MCF 10A (cell line): ENCODE measurements at places on chromosomes 12 and 14. TPM values are rescaled to one million over a fixed set of nuclear protein-coding genes. Genes with fewer than 3 reads are reported as not detected.

DNA sequence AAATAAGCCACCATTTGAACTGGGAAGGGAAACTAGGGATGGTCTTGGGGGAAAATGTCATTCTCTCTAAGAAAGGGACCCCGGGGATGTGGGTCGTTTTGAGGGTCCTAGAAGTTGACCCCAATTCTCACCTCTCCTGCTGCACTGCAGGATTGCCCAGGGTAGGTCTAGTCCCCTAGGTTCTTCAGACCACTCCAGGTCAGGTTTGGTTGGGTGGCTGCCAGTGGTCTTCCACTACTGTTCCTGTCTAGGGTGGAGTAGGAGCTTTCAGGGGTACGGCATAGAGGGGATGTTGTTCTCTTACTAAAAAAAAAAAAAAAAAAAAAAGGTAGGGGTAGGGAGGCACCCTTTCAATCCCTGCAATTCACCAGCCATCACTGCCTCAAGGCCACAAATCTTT, 7.3 kb downstream of the HOXC8 start:
- H3K4me1 ChIP-seq: peaks cover 14% of the 10 kb centered on the region
- DNase-seq: no peak

CLEC4D gene
- total RNA-seq: not detected in 2 replicates

DNA sequence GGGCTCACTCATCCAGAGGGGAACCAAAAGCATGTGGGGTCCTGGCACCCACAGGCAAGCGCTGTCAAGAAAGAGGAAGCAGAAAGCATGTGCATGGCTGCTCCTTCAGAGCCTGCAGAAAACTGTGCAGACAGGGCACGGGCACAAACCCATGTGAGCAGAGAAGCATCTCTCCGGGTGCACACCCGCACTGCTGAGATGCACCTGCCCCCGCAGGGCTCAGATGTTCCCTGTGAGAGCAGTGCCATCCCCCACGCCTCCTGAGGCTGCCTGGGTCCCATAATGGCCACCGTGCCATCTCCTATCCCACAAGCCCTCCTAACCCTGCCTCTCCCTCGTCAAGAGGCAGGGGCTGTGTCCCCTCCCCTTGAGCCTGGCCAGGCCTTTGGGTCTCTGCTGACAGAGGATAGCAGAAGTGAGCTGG, 32.3 kb upstream of the INF2 start:
- peaks cover 23% of the 10 kb centered on the region for H3K27me3 ChIP-seq
- peaks cover 7% of the 10 kb centered on the region for H3K36me3 ChIP-seq
- H3K4me1 ChIP-seq: no peaks in the 10 kb centered on the region
- no peak overlapping the region for H3K27ac ChIP-seq

DNA sequence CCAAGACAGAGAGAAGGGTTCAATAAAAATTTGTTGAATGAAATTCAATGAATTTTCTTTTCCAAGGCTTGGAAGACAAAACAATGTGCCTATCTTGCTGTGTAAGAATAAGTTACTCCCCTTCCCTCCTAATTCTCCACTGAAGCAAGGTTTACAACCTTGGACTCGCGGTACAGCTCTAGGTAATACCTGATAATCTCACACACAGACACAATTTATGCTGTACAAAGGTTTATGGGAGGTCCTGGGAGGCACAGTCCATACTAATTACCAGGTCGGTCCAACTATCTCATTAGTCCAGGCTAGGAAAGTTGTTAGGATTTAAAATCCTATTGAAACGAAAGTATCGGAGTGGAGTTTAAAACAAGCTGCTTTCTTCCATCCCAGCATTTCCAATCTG, 42.6 kb downstream of the NELL2 start:
- no peak for DNase-seq
- no peaks in the 10 kb centered on the region for H3K4me1 ChIP-seq
- H3K27me3 ChIP-seq: peaks cover 56% of the 10 kb centered on the region
- no peak overlapping the region for H3K27ac ChIP-seq

PTPRB gene
- 0.69 and 0.82 TPM in 2 replicates for total RNA-seq

- H3K4me1 ChIP-seq: peaks cover 16% of the 10 kb centered on the region
- no peak overlapping the region for H3K4me3 ChIP-seq
- no peaks in the 10 kb centered on the region for H3K36me3 ChIP-seq
Measured at GRCh38 chr14:70901269-70901668, 6.0 kb upstream of the PCNX1 start.

GRCh38 chr12:34598352-34598827, 576.1 kb downstream of the ALG10 start:
- H3K36me3 ChIP-seq: no peaks in the 10 kb centered on the region
- H3K27ac ChIP-seq: no peak overlapping the region
- no peaks in the 10 kb centered on the region for H3K27me3 ChIP-seq

DNA sequence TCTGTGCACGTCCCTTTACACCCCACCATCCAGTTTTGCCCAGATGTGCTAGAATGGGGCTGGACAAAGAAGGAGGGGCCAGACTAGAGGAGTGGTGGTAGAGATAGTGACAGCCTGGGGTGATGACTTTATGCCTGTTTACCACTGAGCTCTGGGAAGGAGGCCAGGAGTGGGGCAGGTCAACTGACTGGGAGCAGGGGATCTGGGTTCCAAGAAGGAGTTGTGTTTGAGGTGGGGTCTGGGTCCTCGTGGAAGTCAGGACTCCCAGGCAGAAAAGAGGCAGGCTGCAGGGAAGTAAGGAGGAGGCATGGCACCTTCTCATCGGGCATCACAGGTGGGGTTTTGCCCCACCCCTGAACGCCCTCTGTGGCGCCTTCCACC, 315 bp downstream of the LTB4R2 start:
- peak overlapping the region; percentile 69 for H3K4me3 ChIP-seq
- H3K36me3 ChIP-seq: peaks cover 21% of the 10 kb centered on the region
- H3K4me1 ChIP-seq: peaks cover 35% of the 10 kb centered on the region
- no peaks in the 10 kb centered on the region for H3K27me3 ChIP-seq

- H3K4me1 ChIP-seq: peaks cover 68% of the 10 kb centered on the region
- H3K27me3 ChIP-seq: no peaks in the 10 kb centered on the region
- DNase-seq: peak; percentile 38
- peak overlapping the region; percentile 91 for H3K4me3 ChIP-seq
- peak overlapping the region; percentile 91 for H3K27ac ChIP-seq
Measured at GRCh38 chr12:52235822-52236361, 2.8 kb downstream of the KRT7 start.

TPPP2 gene
- not detected in 2 replicates for total RNA-seq

KRT82 gene
- total RNA-seq: not detected in 2 replicates

MAP1LC3B2 gene
- 3.4 and 5.1 TPM in 2 replicates for total RNA-seq

- peaks cover 7% of the 10 kb centered on the region for H3K36me3 ChIP-seq
- H3K4me1 ChIP-seq: peaks cover 20% of the 10 kb centered on the region
Measured at GRCh38 chr14:90649083-90649482, 167.1 kb downstream of the TTC7B start.

IL22 gene
- not detected in 2 replicates for total RNA-seq

PTPRO gene
- total RNA-seq: 0.74 and 2.2 TPM in 2 replicates
